ENCODE measurements at places on chromosomes 16 and 17. TPM values are rescaled to one million over a fixed set of nuclear protein-coding genes. Genes with fewer than 3 reads are reported as not detected.

- no peak for DNase-seq
These were observed at the start of gene TSPOAP1 for GRCh38 chr17:58328195-58329034. Gene TSPOAP1, minus strand, starts transcription at chr17:58328795. Its CDS starts 875 bp downstream, at chr17:58327920.

DNA sequence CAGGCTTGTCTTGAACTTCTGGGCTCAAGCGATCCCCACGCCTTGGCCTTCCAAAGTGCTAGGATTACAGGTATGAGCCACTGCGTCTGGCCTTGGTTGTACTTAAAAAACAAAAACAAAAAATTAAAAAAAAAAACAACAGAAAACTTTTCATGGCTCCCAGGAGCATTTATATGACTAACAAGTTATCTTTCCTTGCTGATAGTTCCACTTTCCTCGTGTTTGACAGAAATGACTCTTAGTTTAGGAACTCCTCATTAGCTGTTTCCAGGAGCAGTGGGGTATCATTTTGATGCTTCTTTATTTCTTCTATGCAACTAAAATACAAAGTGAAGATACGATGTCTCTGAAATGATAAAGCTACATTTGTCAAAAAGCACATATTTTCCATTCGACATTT, 165.4 kb downstream of the PRKCA start:
- DNase-seq, result peak; percentile 40

DNA sequence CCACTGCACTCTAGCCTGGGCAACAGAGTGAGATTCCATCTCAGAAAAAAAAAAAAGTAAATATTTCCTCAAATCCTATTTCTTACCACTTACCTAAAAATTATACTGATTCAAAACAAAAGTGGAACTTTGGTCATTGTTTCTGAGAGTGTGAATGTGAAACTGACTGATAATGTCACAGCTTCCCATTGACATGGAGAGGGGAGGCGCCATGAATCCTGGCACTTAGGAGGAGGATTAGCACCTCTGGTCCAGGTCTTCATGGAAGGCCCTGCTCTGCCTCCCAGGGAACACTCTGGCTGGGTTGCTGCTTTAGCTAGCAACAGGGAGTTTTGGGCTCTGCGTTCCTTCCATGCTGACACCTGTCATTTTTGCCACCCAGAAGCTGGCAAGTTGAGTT, 154.3 kb upstream of the SALL1 start:
- no peak for DNase-seq

DNA sequence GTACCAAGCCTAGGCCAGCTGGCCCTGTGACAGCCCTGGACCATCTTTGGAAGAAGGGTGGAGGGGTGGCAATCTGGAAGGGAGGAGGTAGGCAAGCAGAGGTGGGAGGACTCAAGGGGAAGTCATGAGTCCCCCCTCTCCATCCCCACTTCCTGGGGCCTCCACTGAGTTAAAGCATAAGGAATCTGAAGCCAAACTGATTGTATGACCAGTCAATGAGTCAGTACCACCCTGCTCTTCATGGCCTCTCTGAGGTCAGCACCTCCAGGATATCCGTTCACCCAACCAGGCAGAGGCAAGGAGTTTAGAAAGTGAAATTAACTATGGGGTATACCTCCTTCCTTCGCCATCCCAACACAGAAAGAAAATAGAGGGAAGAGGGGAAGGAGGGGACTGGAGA, 272.7 kb downstream of the SOX9 start:
- DNase-seq, result peak; percentile 73

The MYO19 gene
- total RNA-seq, result 39.1 TPM

The SYCE1L gene
- not detected for total RNA-seq

GRCh38 chr17:7825206-7825990, 8.6 kb upstream of the KDM6B start:
- DNase-seq, result no peak

DNA sequence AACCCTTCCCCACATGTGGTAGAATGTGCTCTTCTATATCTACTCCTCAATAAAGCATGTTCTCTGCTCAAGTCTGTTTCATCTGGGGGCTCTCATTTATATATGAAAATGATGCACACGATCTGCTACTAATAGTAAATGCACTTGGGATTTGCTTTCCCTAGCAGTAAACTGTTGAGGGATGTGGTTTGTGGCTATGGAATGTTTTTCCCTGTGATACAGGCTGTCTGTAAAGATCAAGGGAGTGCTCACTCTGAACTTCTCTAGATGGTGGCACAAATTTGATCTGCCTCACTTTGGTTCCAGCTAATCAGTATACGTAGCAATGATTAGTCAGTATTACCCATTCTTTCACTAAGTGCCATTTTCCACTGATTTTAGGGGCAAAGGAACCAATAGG, 18.8 kb downstream of the TAC4 start:
- no peak for DNase-seq

The LHX1 gene
- not detected for total RNA-seq

Data from HFFc6 (cell line).